ENCODE measurements at places on chromosomes 16 and 17.

- DNase-seq: peak; percentile 67
Observed at GRCh38 chr16:88561485-88562359, 8.5 kb upstream of the ZC3H18 start.

- DNase-seq: no peak
Observed at GRCh38 chr16:77331043-77331442, 103.8 kb downstream of the ADAMTS18 start.

DNA sequence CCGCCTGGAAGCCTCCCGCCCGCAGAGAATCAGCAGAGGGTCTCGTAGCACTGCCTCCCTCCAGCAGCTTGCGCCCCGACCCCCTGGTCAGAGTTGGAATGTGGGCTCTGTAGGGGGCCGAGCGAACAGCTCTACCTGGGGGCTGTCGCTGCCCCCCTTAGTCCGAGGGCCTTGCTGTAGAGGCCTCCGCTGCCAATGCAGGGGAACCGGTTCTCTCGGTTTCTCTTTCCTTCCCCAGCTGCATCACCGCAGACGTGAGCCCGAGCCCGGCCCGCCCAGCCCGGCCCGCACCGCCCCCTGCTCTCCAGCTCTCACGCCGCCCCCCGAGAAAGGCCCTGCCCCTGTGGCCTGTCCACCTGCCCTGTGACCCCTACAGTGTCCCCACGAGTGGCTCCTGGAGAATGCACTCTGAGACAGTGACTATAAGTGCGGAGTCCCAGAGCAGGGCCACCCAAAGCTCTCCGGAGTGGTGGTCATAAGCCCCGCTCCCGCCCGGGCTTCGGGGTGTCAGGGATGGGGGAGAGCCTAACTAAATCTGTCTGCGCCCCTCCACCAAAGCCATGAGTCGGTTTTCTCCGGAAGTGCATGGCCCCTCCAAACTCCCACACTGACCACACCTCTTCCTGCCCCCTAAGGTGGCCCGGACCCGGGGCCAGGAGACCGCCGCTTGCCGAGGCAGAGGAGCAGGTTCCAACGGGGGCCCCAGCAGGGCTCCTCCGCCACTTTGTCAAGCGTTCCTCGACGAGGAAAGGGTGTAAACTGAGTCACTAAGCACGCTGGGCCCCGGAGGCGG is 1.7 kb downstream of the ARHGAP27 start:
- no peak for DNase-seq

DNA sequence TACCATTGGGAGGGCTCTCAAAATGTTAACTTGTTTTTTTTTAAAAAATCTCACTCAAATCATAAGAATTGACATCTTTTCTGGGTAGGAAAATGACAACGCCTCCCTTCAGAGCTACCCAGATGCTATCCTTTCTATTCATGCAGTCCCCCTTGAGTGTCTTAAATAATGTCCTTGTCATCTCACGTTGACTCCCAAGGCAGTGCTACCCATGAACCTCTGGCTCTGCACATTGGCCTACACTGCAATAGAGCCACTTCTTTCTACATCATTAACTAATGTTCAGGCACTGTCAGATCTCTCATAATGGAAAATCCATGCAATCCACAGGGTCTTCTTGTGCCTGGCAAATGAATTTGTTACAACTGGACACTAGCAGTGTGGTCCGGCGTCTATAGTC is 569.8 kb upstream of the ZFHX3 start:
- DNase-seq: no peak

DNA sequence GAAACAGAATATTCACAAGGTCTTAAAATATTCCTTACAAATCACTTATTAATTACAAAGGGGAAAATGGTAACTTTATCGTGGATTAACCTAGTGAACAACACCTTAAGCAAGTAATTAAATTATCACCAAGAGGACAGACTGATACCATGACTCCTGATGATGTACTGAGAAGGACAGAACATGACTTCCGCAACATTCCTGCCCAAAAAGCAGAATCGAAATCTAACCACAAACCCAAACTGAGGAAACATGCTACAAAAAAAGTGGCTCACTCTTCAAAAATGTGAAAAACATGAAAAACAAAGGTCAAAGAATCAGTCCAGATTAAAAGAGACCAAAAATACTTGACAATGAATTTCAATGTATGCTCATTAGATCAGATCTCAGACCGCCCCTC is 151.5 kb downstream of the AATF start:
- no peak for DNase-seq

DNA sequence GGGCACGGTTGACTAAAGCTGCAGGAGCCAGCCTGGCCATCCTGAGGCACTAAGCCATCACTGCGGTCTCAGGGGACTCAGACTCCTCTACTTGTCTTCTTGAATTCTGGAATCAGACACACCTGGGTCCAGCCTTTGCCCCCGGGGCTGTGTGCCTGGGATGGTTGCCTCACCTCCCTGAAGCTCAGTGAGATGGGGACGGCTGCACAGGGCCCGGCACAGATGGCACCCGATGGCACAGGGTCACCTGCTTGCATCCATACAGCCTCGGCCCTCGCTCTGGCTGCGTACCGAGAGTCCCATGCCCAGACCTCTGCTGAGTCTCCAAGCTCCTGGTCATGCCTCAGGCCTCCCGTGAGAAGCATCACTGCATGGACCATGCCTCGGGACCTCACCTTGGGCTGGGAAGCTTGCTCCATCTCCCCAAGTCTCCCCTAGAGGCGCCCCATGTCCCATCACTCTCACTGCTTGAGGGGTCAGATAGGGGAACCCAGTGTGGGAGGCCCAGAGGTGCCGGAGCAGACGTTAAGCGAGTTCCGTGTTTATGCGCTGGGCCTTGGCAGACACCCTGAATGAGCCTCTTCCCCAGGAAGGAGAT is 316.3 kb downstream of the SEC14L1 start:
- no peak for DNase-seq

DNA sequence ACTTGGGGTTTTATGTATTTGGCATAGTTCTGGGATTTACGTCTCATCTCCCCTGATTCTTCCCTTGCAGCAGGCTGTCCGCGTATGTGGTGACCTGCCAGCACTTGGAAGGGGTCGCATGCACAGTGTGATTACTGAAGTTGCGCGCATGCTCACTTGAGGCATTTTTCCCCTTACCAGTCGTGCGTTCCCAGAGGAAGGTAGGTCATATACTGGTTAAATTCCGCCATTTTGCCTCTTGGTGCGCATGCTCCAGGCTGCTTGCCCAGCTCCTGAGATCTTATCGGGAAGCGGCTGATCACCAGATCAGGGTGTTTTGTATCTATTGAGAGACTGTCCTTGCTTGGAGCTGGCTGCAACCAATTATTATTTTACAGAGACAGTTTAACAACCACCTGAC is 56.5 kb upstream of the TEX2 start:
- DNase-seq: no peak

DNA sequence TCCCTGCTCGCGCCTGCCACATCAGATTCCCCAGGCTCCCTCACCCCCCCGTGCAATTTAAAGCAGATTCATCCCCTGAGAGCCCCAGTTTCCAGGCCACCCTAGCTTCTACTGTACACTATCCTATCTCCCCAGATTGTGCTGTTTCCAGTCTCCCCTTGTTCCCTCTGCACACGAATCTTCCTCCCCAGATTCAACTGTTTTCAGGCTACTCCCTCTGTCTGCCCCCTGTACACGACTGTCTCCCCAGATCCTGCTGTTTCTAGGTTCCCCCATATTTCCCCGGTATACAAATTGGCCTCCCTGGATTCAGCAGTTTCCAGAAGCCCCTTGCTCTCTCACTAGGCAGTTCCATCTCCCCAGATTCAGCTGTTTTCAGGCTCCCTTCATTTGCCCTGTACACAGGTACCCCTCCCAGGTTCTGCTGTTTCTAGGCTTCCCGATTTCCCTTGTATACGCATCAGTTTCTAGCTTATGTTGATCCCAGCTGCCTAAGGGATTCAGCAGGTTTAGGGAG is 22.9 kb downstream of the COPZ2 start:
- no peak for DNase-seq

GRCh38 chr16:2206780-2207433 is 1.7 kb downstream of the MLST8 start:
- DNase-seq: no peak

GRCh38 chr16:48558371-48558841 is 51.6 kb downstream of the N4BP1 start:
- peak; percentile 45 for DNase-seq

All from midbrain (tissue), 1 donor.